ENCODE measurements at places on chromosomes 12 and 14. TPM values are rescaled to one million over a fixed set of nuclear protein-coding genes. Genes with fewer than 3 reads are reported as not detected.

The TAS2R46 gene
- 2.6 TPM for total RNA-seq

DNA sequence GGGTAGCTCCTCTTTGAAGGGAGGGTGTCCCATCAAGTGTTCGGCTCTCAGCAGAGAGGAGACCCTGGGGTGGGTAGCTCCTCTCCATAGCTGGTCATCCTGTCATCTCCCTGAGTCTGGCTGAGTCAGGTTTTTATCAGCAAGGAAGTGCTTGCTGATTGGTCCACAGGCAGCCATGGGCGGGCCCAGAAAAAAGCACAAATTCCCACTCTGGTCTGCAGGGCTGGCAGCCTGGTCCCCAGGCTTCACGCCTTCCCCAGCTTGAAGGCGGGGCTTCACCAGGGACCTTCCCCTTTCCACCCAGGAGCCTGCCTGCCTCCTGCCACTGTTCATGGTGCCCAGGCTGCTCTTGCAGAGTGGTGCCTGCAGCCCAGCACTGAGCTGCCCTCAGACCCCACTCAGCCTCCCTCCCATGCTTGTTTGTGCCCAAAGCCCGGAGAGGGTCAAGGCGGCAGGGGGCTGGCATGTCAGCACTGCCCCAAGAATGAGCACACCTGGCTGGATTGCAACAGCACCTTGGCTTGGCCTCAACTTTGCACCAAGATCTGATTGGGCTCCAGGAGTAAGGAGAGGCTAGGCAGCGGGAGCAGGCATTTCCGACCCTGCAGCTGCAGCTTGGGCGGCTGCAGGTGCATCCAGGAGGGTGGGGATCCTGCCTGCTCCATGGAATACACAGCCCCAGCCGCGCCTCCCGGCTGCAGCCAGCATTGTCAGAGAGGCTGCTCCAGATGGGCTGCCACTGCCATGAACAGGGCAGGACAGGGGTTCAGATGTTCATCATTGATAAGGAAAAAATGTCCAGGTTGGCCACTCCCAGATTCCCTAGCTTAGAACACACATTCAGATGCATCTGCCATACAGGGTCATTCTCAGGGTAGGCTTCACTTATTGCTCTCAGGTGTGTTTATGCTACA lies 22.0 kb upstream of the WDR89 start:
- no peak for DNase-seq

DNA sequence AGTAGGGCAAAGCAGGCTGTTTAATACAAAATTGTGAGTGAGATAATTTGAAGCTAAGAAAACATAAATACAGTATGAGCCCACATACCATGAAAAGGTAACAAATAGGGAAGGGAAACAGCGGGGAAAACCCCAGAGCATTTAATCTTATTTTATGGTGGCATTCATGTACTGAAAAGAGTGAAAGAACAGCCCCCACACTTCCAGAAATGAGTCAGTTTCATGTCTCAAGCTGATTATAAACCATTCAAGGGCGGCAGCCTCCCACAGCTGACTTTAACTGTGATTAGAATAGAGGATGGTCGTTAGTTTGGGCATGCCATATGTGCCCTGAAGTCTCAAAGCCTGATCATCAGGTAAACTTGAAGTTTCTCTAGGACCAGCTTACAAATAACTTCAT lies 64.5 kb downstream of the FOXG1 start:
- DNase-seq: no peak

- no peak for DNase-seq
Observed at GRCh38 chr12:70415987-70416386, 49.9 kb downstream of the KCNMB4 start.
